Motor neuron (in vitro differentiated cells): ENCODE measurements at places on chromosomes 2 and 18. TPM values are rescaled to one million over a fixed set of nuclear protein-coding genes. Genes with fewer than 3 reads are reported as not detected.

Gene ATOH8
- 1.6 and 1.9 TPM in 2 replicates for total RNA-seq

Gene CTDSP1
- total RNA-seq: 6.4 and 8.3 TPM in 2 replicates

Gene PFN4
- total RNA-seq: 1.2 and 2.0 TPM in 2 replicates

Gene TXNDC2
- 0.27 and 0.36 TPM in 2 replicates for total RNA-seq

- ATAC-seq: no peak
Observed at GRCh38 chr18:50649821-50650220, 89.9 kb downstream of the MAPK4 start.

DNA sequence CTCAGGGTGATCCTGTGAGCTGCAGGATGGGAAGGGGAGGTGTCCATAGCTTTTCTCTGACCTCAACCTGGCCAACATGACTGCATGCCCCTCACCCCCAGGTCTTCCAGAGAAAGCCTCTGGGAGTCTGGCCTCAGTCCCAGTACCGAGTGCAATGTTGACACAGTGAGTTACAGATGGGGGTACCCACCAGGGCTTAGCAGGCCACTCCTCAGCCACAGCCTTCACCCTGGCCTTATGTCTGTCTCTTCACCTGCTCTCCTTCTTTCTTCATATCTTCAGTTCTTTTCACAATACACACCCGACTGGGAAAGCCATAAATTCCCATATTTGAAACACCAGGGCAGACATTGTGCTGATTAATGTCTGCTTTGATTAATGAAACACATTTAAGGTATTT, 33.5 kb downstream of the AOX1 start:
- ATAC-seq: no peak
